AG04450 (cell line): ENCODE measurements at places on chromosomes 3 and 15. TPM values are rescaled to one million over a fixed set of nuclear protein-coding genes. Genes with fewer than 3 reads are reported as not detected.

CKMT1A gene
- polyA plus RNA-seq, result not detected in 2 replicates

BFSP2 gene
- polyA plus RNA-seq, result not detected in 2 replicates

FBXO40 gene
- polyA plus RNA-seq, result not detected in 2 replicates

TGM5 gene
- not detected in 2 replicates for polyA plus RNA-seq

AQP9 gene
- polyA plus RNA-seq, result not detected in 2 replicates

TMEM89 gene
- polyA plus RNA-seq, result not detected in 2 replicates

MELTF gene
- 0.51 and 0.55 TPM in 2 replicates for polyA plus RNA-seq

RGMA gene
- polyA plus RNA-seq, result 0.17 and 0.36 TPM in 2 replicates

DNA sequence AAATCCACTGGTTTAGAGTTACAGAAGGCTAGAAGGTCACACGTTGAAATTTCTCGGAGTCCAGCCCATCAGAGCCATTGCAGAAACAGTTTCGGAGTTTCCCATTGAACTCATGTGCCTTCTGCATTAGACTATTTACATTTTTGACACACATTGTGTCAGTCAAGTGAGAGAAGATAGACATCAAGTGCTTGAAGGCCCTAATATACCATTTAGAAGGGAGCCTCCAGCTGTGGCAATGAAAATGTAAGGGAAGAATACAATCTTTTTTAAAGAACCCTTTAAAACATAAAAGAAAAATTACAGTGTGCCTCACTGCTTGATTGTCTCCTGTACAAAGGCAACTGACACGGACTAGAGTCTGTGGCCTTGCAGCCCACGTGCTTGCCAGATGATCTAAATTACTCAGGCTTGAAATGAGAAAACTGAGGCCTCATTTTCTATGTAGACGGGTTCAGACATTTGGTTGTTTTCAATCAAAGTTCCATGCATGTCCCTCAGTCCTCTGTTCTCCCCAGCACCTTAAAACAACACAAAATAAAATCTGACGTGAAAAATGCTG is 650.5 kb downstream of the ROBO2 start:
- DNase-seq, result no peak

DNA sequence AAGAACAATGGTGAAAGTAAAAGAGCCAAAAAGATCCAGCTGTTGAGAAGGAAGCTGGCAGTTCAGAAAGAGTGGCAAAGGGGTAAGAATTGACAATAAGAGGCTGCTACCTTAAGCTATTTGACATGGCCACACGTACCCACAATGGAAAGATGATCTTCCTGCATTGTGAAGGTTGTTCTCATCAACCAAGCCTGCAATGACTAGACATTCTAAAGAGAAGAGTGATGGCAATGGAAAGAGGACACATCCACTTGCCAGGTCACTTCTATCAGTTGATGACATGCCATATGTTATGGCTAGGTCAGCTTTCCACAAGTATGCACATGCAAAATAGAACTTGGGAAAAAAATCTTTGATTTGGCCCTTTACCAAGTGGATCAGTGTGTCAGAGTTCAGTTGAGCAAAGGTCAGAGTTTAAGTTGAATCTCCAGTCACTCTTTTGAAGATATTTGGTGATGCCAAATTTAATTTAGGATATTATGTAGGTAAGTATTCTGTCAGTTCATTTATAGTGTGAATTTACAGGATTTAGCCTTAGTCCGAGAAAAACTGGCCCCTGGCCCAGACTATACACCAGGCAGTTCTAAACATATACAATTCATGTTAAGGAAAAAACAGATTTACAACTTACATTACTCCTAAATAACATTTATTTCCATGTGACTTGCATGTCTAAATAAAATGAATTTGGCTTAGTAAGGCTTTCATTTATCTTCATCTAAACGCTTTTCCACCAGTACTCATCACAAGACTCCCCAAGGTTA is 104.9 kb upstream of the FLNB start:
- DNase-seq, result no peak

GRCh38 chr15:53401503-53401902 is 358.0 kb downstream of the WDR72 start:
- no peak for DNase-seq

GRCh38 chr15:97652700-97653167 is 307.8 kb upstream of the ARRDC4 start:
- no peak for DNase-seq

- no peak for DNase-seq
Observed at GRCh38 chr3:7841451-7841850, 660.2 kb upstream of the LMCD1 start.

DNA sequence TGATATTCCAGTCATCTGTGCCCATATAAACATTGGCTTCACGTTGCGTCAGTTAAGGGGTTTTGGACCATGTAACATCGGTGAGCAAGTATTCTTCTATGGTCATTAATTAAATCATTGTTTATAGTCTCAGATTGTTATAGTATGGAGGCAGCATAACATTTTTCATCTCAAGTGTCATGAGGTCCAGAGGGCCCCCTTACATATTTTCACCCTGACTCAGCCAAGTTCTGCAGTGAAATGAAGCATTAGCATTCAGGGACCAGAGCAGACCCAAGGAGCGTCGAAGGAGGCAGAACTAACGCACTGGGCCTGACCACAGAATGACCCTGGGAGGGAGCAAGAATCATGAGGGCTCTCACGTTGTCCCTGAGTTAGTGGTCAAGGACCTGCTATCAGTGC is 171.5 kb downstream of the LRTM1 start:
- peak; percentile 77 for DNase-seq

DNA sequence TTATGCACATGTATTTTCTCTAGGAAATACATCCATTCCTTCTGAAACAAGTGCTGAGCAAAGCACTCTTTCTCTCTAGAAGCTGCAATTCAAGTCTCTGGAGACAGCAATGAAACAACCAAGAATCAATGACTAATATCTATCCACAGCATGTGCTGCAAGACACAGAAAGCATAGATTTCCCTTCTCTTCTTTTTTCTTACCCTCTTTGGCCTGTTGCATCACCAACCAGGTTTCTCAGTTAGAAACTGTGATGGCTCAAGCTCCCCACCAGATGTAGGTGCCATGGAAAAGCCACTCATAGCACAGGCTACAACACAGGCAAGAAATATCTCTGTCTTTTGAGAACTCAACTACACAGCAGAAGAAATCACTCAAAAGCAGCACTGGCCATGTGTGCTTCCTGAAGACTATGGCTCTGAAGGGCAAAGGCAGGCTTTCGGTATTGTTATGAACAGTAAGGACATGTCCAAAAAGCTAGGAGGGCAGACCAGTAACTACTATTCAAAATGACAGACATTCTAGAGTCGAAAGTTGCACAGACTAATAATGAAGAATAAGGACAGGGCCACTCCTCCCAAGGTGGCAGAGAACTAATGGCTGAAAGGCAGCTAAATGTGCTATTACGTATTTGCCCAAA is 15.5 kb downstream of the ZDHHC3 start:
- DNase-seq, result no peak

DNA sequence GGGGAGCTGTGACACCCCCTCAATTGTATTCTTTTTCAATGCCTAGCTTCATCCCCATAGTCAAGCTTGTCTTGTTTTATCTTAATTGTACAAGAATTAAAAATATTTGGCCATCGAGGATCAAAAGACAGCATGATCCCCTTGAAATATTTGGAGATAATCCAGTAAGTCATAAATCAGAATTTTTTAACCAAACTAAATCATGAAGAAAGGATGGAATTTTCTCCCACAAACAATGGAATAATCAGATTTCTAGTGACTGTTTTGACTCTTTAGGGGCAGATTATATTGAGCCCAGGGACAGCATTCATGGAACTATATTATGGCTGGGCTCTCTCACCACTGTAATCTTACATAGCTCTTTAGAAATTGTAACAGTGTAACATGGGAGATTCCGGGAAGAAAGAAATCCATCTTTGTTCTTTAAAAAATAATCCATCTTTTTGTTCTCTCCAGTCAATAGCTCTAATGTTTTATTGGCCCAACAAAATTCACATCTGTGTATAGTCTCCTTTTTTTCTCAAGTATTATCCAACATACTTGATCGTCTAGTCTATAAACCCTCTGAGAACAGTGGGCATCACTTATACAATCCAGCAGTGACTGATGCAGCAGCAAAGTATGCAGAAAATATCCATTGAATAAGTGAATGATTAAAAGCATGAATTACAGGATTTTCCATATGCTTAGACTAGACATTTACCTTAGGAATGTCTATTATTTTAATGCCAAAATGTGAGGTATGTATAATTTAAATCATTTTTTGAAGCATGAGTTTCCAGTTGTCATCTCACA is 277.0 kb upstream of the PLSCR5 start:
- DNase-seq, result no peak

DNA sequence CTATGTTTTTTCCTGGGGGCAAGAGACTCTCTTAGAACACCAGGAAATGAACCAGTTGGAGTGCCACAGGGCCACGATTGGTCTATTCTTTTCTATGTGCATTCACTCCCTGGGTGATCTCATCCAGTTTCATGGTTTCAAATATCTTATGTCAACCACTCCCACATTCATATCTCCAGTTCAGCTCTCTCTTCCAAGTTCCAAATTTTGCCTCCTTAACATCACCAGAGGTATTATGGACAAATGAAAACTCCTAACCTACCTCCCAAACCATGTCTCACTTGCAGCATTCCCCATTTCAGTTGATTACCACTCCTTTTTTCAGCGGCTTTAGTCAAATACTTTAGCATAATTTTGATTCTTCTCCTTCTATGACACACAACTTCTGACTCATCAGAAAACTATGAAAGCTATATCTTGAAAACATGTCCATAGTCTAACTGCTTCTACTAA is 203.1 kb upstream of the SEMA6D start:
- DNase-seq, result no peak

- DNase-seq, result no peak
Observed at GRCh38 chr3:191008074-191008473, 145.6 kb upstream of the GMNC start.

- no peak for DNase-seq
Observed at GRCh38 chr3:71310359-71310979, 273.1 kb downstream of the FOXP1 start.

DNA sequence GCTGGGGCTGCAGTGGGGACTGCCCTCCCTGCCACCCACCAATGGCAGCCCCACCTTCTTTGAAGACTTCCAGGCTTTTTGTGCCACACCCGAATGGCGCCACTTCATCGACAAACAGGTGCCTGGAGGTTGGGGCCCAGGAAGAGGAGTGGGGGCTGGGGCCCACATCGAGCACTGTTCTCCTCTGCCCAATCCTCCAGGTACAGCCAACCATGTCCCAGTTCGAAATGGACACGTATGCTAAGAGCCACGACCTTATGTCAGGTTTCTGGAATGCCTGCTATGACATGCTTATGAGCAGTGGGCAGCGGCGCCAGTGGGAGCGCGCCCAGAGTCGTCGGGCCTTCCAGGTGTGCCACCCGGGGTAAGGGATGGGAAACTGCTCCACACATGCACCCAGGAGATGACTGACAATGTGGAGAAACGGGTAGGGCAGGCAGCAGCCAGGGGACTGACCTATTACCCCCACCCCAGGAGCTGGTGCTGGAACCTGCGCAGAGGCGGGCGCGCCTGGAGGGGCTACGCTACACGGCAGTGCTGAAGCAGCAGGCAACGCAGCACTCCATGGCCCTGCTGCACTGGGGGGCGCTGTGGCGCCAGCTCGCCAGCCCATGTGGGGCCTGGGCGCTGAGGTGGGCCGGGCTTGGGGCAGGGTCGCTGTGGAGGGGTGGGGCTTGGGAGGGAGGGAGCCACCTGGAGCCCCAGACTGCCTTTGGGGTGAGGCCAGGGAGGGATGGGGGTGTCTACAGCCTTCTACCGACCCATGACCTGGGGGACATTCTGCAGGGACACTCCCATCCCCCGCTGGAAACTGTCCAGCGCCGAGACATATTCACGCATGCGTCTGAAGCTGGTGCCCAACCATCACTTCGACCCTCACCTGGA is 22.9 kb downstream of the NBEAL2 start:
- DNase-seq, result no peak

- DNase-seq, result no peak
Observed at GRCh38 chr3:56700151-56700550, 17.1 kb upstream of the TASOR start.

- DNase-seq, result no peak
Observed at GRCh38 chr3:12829404-12829803, 12.0 kb downstream of the RPL32 start.

- no peak for DNase-seq
Observed at GRCh38 chr3:45583021-45583851, 11.3 kb upstream of the LIMD1 start.

DNA sequence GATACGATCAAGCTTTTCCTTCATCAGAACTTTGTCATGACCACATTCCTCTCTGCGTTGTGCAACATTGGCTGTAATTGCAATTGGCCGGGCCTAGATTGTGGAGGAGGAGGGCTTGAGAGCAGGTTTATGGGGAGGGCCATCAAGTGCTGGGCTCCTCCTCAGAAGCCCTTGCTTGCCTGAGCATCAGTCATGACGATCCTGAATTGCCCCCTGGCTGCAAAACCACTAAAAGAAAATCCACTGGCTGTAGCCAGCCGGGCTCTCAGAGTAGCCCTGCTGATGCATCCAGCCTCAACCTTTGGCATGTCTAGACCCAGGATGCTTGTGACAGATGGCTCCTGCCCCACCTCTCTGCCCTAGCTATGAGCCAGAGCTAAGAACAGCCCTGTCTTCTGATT is 13.4 kb upstream of the TRH start:
- no peak for DNase-seq

DNA sequence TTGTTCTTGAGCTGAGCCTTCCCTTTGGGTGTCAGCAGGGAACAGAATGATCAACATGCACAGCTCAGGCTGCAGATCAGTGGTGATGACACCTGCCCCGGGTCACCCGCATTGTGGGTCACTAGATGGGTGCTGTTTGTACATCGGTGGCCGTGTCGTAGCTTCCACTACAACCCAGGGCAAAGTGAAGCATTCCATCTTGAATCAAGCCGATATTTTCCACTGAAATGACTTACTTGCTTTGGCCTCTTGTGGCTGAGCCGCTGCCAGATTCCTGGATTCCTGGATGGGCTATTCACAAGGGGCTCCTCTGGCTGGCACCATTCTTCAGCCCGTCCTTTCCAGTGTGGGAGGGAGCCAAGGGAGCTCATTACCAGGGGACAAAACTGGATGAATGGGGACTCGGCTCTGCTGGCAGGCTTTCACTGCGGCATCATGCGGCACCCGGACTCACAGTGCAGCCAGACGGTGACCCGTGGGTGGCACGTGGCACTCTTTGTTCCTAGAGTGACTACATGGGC is 65.6 kb downstream of the SLCO3A1 start:
- DNase-seq, result no peak

- DNase-seq, result peak; percentile 43
Observed at GRCh38 chr3:107117922-107118536, 259.2 kb upstream of the CCDC54 start.

DNA sequence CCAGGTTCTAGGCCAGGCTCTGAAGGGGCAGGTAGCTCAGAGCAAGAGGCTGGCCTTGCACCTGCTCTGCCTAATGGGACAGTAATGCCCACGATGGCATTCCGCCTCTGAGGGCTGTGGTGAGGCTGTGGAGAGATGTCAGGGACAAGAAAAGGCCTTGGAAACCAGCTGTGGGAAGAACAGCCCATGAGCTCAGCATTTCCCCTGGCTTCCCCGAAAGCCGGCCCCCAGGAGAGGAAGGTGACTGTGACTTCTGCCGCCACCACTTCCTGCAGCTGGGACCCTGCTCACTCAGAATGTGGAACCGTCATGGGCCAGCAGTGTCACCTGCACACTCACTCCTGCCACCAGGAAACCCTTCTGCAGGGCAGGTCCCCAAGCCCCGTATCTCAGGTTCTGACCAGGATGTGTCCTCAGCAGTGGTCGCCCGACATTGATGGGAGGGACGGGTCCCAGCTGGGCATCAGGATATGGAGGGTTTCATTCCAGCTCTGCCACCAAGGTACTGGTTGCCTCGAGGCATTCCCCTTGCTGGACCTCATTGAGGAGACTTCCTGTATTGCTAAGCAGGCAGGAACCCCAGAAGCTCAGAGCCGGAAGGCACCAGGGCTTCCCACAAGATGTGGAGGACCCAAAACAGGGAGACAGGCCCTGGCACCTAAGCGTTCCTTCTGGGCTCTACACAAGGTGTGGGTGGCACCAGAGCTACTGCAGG is 30.7 kb downstream of the SEMA7A start:
- no peak for DNase-seq
